ENCODE measurements at places on chromosomes 5 and 9. TPM values are rescaled to one million over a fixed set of nuclear protein-coding genes. Genes with fewer than 3 reads are reported as not detected.

The PCDHA10 gene
- total RNA-seq, result 0.33 TPM

The EGFLAM gene
- total RNA-seq, result 14.8 TPM

The TRIM14 gene
- total RNA-seq, result 9.7 TPM

The RPP25L gene
- total RNA-seq, result 30.4 TPM

Measured in Panc1 (cell line).